ENCODE measurements at places on chromosomes 7 and 10.

DNA sequence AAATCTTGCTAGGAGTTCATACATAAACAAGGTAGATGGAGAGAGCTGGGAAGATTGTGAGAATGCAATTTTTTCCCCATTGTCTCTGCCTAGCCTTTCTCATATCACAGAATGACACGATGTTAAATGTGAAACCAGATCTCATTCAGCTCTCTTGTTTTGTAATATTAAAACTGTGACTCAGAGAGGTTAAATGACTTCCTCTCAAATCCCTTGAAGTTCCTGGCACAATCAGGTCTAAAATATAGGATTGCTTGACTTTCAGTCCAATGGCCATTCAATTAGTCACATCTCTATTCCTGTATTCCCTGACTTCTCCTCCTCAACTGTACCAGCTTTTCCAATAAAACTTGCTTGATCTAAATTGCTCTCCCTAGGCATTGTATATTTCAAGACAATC, 3.1 kb downstream of the ANKRD22 start:
- DNase-seq, result no peak

DNA sequence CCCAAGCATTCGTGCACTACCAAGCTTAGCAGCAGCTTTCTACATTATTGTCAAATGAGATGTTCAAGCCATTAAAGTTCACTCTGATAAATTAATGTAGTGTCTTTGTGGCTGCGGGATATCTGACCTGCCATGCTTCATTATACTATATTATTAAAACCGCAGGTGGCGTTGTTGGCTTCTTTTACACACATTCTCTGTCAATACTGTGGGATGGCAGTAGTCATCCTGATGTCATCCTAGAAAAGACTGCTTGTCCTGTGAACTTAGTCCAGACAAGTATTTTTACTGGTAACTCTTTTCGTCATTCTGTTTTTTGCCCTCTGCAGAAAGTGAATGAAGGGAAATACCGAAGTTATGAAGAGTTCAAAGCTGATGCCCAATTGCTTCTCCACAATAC, 103.9 kb downstream of the ZMYND11 start:
- DNase-seq, result no peak

- DNase-seq, result no peak
Measured at GRCh38 chr10:35433851-35434426, 97.6 kb downstream of the CCNY start.

GRCh38 chr10:77667426-77668324, 30.1 kb upstream of the KCNMA1 start:
- DNase-seq, result no peak

All from stimulated activated naive CD8-positive, alpha-beta T cell treated with anti-CD3 and anti-CD28 coated beads, Interleukin-15, Interleukin-2, amounts not matched to agents 100 U/mL and 50 U/mL, for 24 hours (primary cell).